ENCODE measurements at places on chromosomes 4 and X.

DNA sequence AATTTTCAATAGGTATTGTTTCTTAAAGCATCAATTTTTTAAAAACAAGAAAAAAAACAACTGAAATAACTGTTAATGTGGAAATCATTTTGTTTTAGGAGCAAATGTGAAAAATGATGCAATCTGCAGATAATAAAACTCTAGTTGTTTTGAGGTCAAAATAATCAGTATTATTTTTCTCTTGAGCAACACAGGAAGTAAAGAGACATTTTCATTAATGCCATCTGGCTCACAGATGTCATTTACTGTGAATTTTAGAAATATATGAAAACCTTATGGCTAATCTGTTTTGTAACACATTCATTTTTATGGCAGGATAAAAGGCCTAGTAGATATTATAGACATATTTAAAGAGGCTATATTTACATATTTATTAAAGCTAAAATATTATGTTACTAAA, 141.6 kb downstream of the PCDH18 start:
- H3K27me3 ChIP-seq: no peaks in the 10 kb centered on the region
- DNase-seq: no peak
- H3K27ac ChIP-seq: peak overlapping the region; percentile 24
- no peaks in the 10 kb centered on the region for H3K4me1 ChIP-seq
- H3K36me3 ChIP-seq: no peaks in the 10 kb centered on the region

DNA sequence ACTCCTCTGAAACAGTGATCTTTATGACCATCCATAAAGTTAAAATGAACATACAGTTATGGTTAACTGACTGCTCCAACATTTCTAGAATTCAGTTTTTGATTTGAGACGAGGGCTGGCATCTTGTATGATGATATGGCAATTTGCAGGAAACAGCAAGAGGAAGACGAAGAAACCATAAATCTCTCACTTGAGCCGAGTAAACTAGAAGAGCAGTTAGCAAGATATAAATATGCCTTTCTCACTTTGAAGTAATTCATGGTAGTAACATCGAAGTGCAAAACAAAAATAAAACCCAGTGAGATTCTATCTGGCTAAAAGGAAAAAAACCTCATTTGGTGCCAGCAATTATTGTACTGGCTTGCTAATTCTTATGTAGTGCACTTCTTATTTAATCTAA, 139.0 kb upstream of the SPRY1 start:
- no peak for DNase-seq
- no peak overlapping the region for H3K27ac ChIP-seq

DNA sequence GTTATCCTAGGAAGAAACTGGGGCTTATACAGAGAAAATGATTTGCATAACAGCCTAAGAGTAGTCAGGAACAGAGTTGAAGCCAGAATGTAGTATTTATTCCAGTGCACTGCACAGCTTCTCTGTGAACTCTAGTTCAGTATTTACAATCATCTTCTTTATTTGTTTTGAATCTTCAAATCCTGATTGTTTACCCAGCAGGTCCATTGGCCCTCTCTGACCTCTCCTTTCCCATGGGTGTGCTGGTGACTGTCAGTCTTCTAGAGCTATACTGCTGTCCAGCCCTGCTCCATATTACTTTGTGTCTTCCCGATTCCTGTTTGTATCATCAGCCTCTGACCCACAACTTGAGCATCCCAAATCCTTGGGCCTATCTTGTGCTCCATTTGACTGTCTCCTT, 301.9 kb upstream of the HS3ST1 start:
- no peak overlapping the region for H3K27ac ChIP-seq
- DNase-seq: no peak
- H3K4me3 ChIP-seq: no peak overlapping the region
- H3K27me3 ChIP-seq: no peaks in the 10 kb centered on the region
- no peaks in the 10 kb centered on the region for H3K36me3 ChIP-seq

GRCh38 chrX:25204182-25204581, 188.4 kb upstream of the ARX start:
- H3K27ac ChIP-seq: no peak overlapping the region
- no peaks in the 10 kb centered on the region for H3K4me1 ChIP-seq
- H3K36me3 ChIP-seq: no peaks in the 10 kb centered on the region
- H3K4me3 ChIP-seq: no peak overlapping the region

DNA sequence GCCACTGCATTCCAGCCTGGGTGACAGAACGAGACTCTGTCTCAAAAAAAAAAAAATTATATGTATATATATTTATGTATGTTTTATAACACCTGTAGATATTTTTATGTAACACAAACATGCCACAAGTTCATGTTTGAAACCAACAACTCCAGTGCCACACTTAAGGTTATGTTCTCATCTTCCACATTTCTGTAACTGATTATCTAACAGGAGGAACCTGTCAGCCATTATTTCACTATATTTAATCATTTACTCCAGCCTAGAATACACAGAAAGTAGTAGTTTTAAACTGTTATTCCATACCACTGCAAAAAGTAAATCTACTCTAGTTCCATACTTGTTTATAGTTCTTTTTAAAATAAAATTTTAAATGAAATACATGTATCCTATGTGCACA, 32.3 kb downstream of the MCUB start:
- H3K27ac ChIP-seq: no peak overlapping the region
- peaks cover 13% of the 10 kb centered on the region for H3K4me1 ChIP-seq
- H3K27me3 ChIP-seq: no peaks in the 10 kb centered on the region
- H3K36me3 ChIP-seq: no peaks in the 10 kb centered on the region

- no peaks in the 10 kb centered on the region for H3K4me1 ChIP-seq
- H3K36me3 ChIP-seq: no peaks in the 10 kb centered on the region
- H3K27me3 ChIP-seq: no peaks in the 10 kb centered on the region
- no peak for DNase-seq
These were observed 602.9 kb upstream of the HTR2C start for GRCh38 chrX:113980953-113981352.

DNA sequence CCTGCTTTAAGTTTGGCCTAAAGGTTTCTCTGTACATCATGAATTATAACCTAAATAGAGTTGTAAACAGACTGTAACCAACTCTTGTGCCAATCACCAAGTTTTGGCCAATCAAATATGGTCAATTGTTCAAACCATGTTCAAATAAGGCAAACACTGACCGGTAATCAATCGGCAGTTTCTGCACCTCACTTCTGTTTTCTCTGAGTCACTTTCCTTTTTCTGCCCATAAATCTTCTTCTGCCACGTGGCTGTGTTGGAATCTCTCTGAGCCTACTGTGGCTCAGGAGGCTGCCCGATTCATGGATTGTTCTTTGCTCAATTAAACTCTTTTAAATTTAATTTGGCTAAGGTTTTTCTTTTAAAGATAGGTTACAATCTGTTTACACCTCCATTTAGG, 16.5 kb upstream of the ENPP6 start:
- H3K27ac ChIP-seq: no peak overlapping the region
- peaks cover 3% of the 10 kb centered on the region for H3K4me1 ChIP-seq
- no peak for DNase-seq
- no peak overlapping the region for H3K4me3 ChIP-seq

GRCh38 chr4:79426989-79427388, 19.0 kb upstream of the GK2 start:
- no peaks in the 10 kb centered on the region for H3K27me3 ChIP-seq
- no peak for DNase-seq
- H3K36me3 ChIP-seq: no peaks in the 10 kb centered on the region
- no peak overlapping the region for H3K4me3 ChIP-seq

DNA sequence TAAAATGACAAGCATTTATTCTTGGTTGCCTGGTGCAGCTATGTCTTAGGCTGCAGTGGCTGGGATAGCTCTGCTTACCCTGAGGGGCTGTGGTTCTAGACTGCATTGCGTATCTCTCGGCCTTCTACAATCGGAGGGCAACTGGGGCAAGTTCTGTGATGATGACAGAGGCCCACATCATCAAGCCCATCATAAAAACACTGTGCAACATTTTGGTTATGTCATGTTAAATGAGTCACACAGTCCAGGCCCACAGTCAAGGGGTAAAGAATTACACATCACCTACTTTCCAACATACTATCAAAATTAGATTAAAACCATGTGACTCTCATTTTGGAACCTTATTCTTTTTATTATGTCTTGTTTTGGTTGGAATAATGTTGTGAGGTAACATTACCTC, 120.2 kb upstream of the GUCY1A1 start:
- H3K36me3 ChIP-seq: no peaks in the 10 kb centered on the region
- H3K4me1 ChIP-seq: peaks cover 34% of the 10 kb centered on the region
- no peak overlapping the region for H3K27ac ChIP-seq
- H3K4me3 ChIP-seq: no peak overlapping the region

GRCh38 chr4:47873877-47874541, 36.1 kb upstream of the CORIN start:
- peaks cover 49% of the 10 kb centered on the region for H3K36me3 ChIP-seq
- H3K4me1 ChIP-seq: no peaks in the 10 kb centered on the region
- no peak overlapping the region for H3K4me3 ChIP-seq
- no peaks in the 10 kb centered on the region for H3K27me3 ChIP-seq
- no peak for DNase-seq

GRCh38 chr4:55107054-55107453, 18.3 kb downstream of the KDR start:
- H3K4me3 ChIP-seq: no peak overlapping the region
- H3K36me3 ChIP-seq: no peaks in the 10 kb centered on the region
- DNase-seq: no peak
- H3K27ac ChIP-seq: no peak overlapping the region
- peaks cover 4% of the 10 kb centered on the region for H3K4me1 ChIP-seq

DNA sequence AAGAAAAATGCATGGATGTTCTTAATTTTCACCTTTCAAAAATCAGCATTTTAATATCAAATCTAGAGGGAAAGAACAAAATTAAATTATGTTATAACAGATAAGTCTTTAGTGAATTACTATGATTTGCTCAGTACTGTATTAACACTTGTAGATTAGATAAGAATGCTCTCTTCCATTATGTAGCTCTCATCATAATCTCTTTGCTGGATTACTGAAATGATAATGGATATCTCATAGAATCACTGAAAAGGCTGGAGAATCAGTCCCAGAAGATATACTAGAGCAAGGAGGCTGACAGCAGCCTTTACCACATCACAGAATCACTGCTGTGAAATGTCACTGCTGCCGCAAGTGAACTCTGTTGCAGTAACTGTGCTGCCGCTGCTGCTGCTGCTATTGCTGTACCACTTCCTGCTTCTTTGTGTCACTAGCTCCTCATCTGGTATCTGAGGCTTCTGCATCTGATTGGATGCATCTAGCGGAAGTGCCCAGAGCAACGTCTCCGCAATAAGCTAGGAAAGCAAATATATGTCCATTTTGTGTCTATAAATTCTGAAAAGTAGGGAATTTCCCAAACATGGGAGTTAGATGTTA, 738.2 kb downstream of the ADGRL3 start:
- DNase-seq: no peak
- no peaks in the 10 kb centered on the region for H3K4me1 ChIP-seq
- H3K36me3 ChIP-seq: no peaks in the 10 kb centered on the region
- H3K4me3 ChIP-seq: no peak overlapping the region

DNA sequence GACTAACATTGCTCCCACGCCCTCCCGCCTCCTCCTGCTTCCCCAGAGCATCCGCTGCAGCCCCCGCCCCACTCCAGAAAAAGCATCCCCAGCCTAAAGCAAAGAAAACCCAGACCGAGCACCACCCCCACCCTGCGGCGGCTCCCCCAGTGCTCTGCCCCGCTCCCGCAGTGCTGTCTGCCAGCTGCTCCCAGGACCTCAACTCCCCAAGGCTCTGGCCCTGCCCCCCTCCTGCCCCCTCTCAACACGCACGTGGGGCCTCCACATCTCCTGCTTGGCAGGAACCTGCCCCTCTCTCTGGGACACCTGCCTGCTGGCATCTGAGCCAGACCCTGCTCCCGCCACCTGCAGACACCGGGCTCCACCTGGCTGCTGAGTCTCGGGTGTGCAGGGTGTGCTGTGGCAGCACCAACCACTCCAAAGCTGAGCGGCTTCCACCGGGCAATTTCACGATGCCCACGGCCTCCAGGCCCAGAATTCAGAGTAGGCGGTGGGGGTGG, 79.4 kb downstream of the FAM53A start:
- no peaks in the 10 kb centered on the region for H3K4me1 ChIP-seq
- peaks cover 30% of the 10 kb centered on the region for H3K27me3 ChIP-seq

DNA sequence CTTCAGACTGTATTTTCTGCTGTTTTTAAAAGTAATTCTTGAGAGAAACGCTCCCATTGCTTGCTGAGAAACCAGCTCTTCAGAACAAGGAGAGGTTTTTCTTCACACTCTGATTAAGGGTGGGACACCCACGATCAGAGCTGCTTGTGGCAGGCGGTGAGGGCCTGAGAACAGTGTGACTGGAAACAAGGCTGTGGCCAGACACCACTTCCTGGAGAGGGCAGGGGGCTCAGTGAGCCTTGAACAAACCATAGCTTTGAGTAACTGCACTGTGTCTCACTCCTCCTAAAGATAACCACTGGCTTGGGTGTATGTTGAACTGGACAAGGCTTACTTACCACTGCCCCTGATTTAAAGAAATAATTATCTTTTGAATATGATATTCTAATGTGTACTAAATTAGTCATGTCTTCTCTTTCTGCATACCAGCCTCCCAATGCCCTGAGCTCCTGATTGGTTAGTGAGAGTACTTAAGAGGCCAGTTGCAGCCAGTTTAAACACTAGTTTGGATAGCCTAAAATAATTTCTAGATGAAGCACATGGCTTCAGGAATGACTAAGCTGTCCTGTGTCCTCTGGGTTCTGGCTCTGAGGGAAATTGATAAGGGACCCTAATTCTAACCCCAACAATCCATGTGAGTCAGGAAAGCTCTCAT, 3.7 kb upstream of the GPR82 start:
- H3K27ac ChIP-seq: no peak overlapping the region
- no peaks in the 10 kb centered on the region for H3K36me3 ChIP-seq
- no peaks in the 10 kb centered on the region for H3K27me3 ChIP-seq
- no peak for DNase-seq
- H3K4me1 ChIP-seq: no peaks in the 10 kb centered on the region

GRCh38 chrX:63920875-63921274, 135.9 kb upstream of the ARHGEF9 start:
- no peaks in the 10 kb centered on the region for H3K36me3 ChIP-seq
- no peak overlapping the region for H3K4me3 ChIP-seq
- H3K27me3 ChIP-seq: no peaks in the 10 kb centered on the region
- H3K27ac ChIP-seq: no peak overlapping the region
- H3K4me1 ChIP-seq: no peaks in the 10 kb centered on the region

- H3K4me3 ChIP-seq: no peak overlapping the region
- no peak for DNase-seq
- H3K36me3 ChIP-seq: no peaks in the 10 kb centered on the region
- no peaks in the 10 kb centered on the region for H3K27me3 ChIP-seq
- H3K27ac ChIP-seq: no peak overlapping the region
These were observed 102.4 kb upstream of the DCAF12L1 start for GRCh38 chrX:126655061-126655460.

- no peaks in the 10 kb centered on the region for H3K4me1 ChIP-seq
- H3K27me3 ChIP-seq: no peaks in the 10 kb centered on the region
- no peak overlapping the region for H3K27ac ChIP-seq
- H3K36me3 ChIP-seq: no peaks in the 10 kb centered on the region
These were observed 163.0 kb upstream of the TBL1X start for GRCh38 chrX:9301836-9302235.

DNA sequence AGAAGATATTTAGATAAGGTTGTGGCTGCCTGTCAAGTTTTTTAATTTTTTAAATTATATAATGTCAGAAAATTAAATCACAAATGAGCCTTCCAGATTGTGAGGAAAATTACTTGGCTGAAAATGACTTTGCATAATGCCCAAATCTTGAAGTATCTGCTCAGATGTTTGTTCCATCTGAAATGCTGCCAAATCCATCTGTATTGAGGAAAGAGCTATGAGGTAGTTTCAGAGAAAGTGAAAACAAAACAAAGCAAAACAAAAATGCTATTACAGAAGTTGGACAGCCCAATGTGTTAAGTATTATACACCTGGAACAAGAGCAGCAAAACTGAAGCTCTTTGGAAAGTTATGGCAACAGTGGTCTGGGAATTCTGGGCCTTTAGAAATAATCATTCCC, 23.3 kb upstream of the GUCY1B1 start:
- H3K4me1 ChIP-seq: peaks cover 12% of the 10 kb centered on the region
- no peak for DNase-seq
- no peaks in the 10 kb centered on the region for H3K36me3 ChIP-seq
